ENCODE measurements at places on chromosomes 5 and 9. TPM values are rescaled to one million over a fixed set of nuclear protein-coding genes. Genes with fewer than 3 reads are reported as not detected.

Gene CDX1
- not detected for total RNA-seq

Gene PRDM9
- total RNA-seq: not detected

Gene LECT2
- total RNA-seq: not detected

Gene HACD4
- 6.3 TPM for total RNA-seq

Gene KIF12
- total RNA-seq: not detected

Gene ABLIM3
- total RNA-seq: not detected

Gene FAM240B
- total RNA-seq: not detected

Gene TRIM41
- 22.2 TPM for total RNA-seq

Gene ECM2
- not detected for total RNA-seq

Gene UBLCP1
- total RNA-seq: 16.4 TPM

Gene TAF1L
- total RNA-seq: not detected

Gene MARCOL
- total RNA-seq: not detected

Gene HAVCR2
- 1.6 TPM for total RNA-seq

Gene CATSPER3
- total RNA-seq: not detected

Gene EGFLAM
- total RNA-seq: not detected

Gene C1QTNF3
- total RNA-seq: 3.6 TPM

Gene LCN12
- total RNA-seq: 2.4 TPM

Gene SPATA31A5
- total RNA-seq: not detected

Gene CDKN2A
- 0.95 TPM for total RNA-seq

Gene FRMD3
- total RNA-seq: 1.2 TPM

Gene RNF183
- not detected for total RNA-seq

Gene PCDHB15
- not detected for total RNA-seq

Gene SPATA31C1
- not detected for total RNA-seq

Gene WWC1
- total RNA-seq: not detected

Gene PTGER4
- total RNA-seq: 371 TPM

Gene CREB3
- total RNA-seq: 13.1 TPM

Gene UIMC1
- 48.4 TPM for total RNA-seq

Gene SLC6A7
- not detected for total RNA-seq

Gene PPP3R2
- total RNA-seq: not detected

Gene RETREG1
- total RNA-seq: 62.2 TPM

Gene CCNJL
- total RNA-seq: not detected

Gene ADGRD2
- not detected for total RNA-seq

Gene ORM1
- not detected for total RNA-seq

Measured in CD8-positive, alpha-beta T cell (primary cell).